Activated CD8-positive, alpha-beta memory T cell treated with anti-CD3 and anti-CD28 coated beads for 1 hour (primary cell): ENCODE measurements at places on chromosomes 12 and 14.

- DNase-seq = no peak
Measured at GRCh38 chr12:10167599-10167998, 4.3 kb downstream of the OLR1 start.

DNA sequence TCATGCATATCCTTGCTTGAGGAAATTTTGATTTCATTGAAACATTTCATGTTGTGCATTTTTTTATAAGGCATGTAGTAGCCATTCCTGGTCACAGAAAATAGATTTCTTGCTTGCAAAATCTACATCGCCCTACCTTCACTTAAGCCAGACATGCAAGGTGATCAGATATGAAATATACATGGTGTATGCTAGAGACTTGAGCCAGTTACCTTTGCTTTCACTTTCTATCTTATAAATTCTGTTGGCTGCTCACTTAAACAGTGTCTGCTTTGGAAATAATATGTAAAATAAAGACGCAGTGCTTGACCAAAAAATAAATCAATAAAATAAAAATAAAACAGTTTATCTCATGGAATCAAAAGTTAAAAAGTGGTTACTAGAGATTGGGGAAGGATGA lies 136.5 kb downstream of the LRFN5 start:
- DNase-seq = no peak

DNA sequence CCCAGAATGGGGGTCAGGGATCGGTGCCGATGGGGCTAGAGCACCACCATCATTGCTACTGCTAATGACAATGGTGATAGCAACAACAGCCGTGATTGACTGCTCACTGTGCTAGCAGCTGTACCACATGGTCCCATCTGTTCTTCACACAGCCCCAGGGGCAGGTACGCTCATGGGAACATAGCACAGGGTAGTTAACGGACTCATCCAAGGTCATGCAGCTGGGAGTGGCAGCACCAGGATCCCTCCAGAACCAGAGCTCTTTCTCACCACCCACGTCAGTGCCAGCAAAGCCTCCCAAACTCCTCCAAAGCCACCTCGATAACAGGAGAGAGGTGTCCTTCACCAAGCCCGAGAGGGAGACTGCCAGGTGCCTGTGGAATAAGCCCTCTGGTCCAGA lies 11.2 kb upstream of the DYNC1H1 start:
- no peak for DNase-seq

GRCh38 chr14:50006141-50006540 lies 110.2 kb downstream of the VCPKMT start:
- DNase-seq = no peak
